ENCODE measurements at places on chromosomes 12 and 14.
A peak's percentile ranks its signal among the peaks of the same experiment; 100 is the strongest.

DNA sequence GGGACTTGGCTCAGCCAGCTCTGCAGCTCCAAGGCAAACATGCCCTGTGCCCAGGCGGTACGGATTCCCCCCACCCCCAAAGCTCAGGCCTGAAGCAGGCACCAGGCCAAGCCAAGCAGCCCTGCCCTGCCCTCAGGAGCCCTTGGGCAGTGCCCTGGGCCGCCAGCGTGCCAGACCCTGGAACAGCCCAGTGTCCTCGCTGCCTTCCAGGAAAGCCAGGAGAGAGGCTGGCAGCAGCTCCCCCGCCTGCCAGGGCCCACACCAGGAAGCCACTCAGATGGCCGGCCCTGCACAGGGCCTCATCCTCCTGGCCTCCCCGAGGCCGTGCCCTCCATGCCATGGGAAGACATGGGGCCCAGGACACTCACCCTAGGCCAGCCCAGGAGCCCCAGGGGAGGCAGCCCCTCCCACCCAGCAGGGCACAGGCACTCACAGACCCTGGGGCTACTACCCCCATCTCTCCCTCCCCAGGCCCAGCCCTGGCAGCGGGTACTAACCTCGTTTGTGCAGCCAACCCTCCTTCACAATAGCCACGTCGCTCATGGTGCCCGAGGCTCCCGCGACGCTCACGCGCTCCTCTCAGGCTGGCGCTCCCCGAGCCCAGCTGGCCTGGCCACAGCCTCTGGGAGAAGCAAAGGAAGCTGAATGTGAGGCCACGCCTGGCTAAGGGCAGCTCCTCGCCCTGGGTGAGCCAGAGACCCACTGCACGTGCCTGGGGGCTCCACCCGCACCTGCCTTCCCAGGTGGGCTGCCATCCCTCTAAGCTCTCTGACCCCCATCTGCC lies 3.3 kb downstream of the AKT1 start:
- DNase-seq = peak; percentile 72

GRCh38 chr14:92564344-92565039 lies 50.9 kb downstream of the RIN3 start:
- DNase-seq = no peak

DNA sequence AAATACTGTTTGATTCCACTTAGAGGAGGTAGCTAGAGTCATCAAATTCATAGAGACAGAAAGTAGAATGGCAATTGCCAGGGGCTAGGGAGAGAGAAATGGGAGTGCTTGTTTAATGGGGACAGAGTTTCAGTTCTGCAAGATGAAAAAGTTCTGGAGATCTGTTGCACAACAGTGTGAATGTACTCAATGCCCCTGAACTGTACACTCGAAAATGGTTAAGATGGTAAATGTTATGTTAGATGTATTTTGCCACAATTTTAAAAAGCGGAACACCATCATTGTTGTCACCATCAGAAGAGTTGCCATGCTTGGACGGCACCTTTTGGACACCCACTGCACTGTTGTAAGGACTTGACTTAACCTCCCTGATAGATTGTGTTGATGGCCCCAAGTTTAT lies 106.9 kb downstream of the SCARB1 start:
- no peak for DNase-seq

GRCh38 chr12:124910561-124911478 lies 3.6 kb downstream of the UBC start:
- DNase-seq = no peak
